ENCODE measurements at places on chromosomes 3 and 15.

DNA sequence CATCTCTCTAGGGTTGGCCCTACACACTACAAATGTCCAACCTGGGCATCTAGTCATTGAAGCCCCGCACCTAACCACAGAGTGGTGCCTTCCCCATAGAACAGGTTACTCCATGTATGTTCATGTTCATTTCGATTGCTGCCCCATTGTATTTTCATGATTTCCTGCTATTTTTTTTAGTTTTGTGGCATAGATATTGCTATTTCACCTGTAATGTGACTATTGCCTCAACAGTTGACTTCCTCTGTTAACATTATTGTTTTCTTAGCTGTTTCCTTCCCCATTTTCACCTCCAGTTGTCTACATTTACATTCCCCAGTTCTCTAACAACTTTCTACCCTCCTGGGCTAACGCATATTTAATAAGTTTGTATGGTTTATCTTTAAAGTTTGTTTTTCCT is 137.7 kb upstream of the RBMS3 start:
- DNase-seq = no peak

DNA sequence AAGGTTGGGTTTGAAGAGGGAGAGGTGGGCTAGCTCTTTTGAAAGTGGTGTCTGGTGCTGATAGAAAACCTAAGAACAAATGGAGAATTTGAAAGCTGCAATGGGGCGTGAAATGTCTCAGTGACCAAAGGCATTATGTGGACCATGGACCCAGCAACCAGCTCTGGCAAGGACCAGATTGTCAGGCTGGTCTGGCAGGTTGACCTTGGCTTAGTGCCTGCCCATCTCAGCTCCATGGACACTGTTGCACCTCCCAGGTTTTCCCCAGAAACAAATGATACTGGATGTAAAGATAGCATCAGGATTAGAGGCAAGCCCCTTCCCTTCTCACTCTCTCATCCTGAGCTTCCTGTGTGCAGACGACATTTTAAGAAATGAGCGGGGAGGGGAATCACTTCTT is 302.9 kb upstream of the LRRFIP2 start:
- no peak for DNase-seq

GRCh38 chr15:62469478-62469873 is 304.4 kb upstream of the C2CD4B start:
- DNase-seq = peak; percentile 70

GRCh38 chr3:122247825-122248185 is 64.3 kb downstream of the CASR start:
- DNase-seq = no peak

- DNase-seq = peak; percentile 60
Observed at GRCh38 chr3:140898340-140899180, 43.1 kb upstream of the SLC25A36 start.
